ENCODE measurements at places on chromosomes 2 and 18.

DNA sequence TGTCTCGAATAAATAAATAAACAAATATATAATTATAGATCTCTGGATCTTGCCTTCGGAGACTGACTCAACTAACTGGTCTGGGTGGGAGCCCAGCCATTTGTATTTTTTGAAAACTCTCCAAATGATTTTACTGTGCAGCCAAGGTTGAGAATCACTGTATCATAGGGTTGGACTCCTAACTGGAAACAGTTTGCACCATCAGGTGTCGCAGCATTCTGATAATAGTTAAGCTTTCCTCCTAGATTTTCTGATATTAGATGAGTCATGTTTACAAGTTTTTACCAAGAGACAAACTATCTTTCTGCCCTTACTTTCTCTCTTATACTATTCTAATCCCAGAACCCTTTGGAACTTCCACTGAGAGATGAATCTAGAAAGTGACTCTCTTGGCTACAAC, 16.8 kb downstream of the IL37 start:
- DNase-seq: no peak

DNA sequence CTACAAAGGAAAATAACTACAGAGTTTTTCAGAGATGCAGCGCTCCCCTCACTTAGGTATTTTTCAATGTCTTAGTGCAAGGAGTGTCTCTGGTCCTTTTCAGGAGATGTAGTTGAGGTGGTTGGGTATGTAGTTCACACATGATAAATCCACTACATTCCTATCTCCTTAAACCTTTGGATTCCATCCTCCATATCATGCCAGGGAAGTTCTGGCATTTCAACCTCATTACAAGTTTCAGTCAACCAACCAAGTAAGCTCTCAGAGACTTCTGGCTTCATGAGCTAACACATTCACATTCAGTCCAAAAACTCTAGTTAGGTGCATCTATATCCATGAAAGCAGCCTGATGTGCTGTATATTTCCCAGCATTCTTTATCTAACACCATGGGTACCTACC, 47.3 kb downstream of the MAP3K20 start:
- DNase-seq: no peak

- no peak for DNase-seq
Measured at GRCh38 chr2:177053716-177054115, 158.9 kb upstream of the HNRNPA3 start.

- no peak for DNase-seq
Measured at GRCh38 chr2:170680172-170680941, 34.8 kb upstream of the SP5 start.

- no peak for DNase-seq
Measured at GRCh38 chr18:55264108-55264507, 304.8 kb upstream of the CCDC68 start.

DNA sequence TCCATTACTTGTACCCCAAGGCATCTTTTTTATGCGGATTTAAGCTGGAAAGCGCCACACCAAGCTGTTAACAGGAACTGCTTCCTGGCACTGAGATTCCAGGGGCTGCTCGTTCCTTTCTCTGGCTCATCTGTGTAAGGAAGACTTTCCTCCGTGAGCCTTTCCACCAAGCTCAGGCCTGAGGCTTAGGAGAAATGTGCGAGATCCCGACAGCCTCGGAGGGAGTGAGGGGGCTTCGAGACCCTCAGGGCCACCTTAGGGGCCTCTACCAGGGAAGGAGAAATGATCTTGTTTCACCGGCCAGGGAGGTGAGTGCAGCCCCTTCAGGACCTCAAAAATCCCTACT, 17.1 kb downstream of the B3GNT7 start:
- DNase-seq: no peak

- no peak for DNase-seq
Measured at GRCh38 chr18:13222856-13223281, 4.3 kb downstream of the LDLRAD4 start.

GRCh38 chr2:223642506-223642905, 40.3 kb upstream of the SCG2 start:
- no peak for DNase-seq

DNA sequence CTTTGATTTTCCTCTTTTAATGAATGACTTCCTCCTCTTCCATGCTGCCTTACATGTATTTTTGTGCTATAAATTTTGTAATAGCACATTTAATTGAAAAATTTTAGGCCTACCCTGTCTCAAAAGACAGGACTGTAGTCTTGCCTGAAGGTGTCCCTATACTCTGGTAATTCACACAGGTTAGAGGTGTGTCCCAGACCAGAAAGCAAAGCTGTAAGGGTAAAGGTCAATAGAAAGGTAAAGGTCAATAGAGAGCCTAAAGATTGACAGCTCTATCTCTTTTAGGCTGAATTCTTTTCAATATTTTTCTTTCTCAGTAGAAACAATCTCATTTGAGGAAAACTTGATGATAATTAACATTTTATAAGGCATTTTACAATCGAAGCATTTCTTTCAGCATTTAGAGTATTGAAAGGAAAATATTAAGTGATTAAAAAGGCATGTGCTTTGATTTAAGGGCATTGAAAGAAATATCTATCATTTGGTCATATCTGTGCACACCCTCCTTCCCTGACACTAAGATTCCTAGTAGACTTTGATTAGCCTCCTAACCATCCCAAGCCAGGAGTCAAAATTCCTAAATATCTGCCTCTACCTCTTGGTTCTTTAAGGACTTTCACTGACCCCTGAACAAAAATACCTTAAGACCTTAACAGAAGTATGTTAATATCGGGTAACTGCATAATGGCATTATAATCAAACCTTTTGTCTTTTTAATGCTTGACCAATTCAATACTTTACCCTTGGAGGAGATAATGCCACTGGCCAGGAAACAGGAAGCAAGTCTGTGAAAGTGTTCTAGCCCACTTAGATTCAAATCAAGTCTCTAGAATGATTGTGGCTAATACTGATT, 161.8 kb upstream of the DTNA start:
- DNase-seq: no peak

GRCh38 chr2:127388423-127389164, 819 bp upstream of the MAP3K2 start:
- peak; percentile 42 for DNase-seq

DNA sequence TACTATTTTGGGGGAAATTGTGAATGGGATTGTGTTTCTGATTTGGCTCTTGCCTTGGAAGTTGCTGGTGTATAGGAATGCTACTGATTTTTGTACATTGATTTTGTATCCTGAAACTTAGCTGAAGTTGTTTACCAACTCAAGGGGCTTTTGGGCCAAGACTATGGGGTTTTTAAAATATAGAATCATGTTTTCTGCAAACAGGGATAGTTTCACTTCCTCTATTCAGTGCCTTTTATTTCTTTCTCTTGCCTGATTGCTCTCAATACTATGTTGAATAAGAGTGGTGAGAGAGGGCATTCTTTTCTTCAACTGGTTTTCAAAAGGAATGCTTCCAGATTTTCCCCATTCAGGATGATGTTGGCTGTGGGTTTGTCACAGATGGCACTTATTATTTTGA, 1383.8 kb upstream of the ACVR2A start:
- DNase-seq: no peak

DNA sequence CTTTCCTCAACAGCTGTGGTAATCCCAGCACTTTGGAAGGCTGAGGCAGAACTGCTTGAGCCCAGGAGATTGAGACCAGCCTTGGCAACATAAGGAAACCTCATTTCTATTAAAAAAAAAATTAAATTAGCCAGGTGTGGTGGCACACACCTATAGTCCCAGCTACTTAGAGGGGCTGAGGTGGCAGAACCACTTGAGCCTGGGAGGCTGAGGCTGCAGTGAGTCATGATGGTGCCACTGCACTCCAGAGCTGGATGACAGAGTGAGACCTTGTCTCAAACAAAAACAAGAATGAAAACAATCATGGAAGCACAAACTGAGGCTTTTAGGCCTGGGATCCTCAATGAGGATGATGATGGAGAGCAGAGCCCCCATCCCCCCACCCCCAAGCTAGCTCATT, 19.8 kb downstream of the GAREM1 start:
- DNase-seq: peak; percentile 12

DNA sequence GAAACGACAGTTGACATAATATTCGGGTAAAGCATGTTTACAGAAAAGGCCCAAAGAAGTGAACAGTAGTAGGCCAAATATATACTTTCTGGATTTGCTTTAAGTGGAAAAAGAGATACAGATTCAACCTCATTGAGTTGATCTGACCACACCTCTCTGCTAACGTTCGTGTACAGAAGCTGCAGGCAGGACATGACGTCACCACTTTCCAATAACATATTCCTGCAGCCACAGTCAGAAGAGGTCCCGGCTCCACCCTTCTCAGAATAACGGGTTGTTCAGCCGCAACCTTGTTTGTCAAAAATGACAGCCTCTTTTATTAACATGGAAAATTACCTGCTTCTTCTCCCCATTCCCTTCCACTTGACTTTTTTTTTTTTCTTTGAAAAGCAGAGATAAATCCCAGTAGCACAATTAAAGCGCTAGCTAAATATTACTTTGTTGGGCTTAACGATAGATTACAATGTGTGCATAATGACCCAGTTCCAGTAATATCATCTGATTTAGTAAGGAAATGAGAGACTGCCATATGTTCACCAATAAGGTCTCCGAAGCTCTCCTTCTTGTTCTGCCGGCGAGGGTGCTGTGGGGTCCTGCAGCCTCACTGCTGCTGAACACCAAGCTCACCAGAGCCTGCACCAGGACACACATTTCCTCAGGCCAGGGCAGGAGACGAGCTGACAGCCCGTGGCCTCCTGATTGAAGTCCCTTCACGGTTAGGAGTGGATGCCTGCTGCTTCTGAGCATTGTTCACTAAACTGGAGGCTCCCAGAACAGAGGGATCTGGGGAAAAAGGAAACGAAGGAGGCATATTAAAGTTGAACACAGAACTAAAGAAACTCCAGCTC, 451.0 kb upstream of the SALL3 start:
- DNase-seq: peak; percentile 70

All from Daoy (cell line).